ENCODE measurements at places on chromosomes 6 and 20. TPM values are rescaled to one million over a fixed set of nuclear protein-coding genes. Genes with fewer than 3 reads are reported as not detected.
A peak's percentile ranks its signal among the peaks of the same experiment; 100 is the strongest.

Gene CBFA2T2
- 15.2 TPM for total RNA-seq

Gene RUNX2
- 4.9 TPM for total RNA-seq

Gene NKX2-2
- 78.8 TPM for total RNA-seq

Gene TDP2
- total RNA-seq, result 31.4 TPM

Gene GSTA2
- total RNA-seq, result not detected

Gene BPIFA1
- not detected for total RNA-seq

Gene POFUT1
- total RNA-seq, result 55.9 TPM

DNA sequence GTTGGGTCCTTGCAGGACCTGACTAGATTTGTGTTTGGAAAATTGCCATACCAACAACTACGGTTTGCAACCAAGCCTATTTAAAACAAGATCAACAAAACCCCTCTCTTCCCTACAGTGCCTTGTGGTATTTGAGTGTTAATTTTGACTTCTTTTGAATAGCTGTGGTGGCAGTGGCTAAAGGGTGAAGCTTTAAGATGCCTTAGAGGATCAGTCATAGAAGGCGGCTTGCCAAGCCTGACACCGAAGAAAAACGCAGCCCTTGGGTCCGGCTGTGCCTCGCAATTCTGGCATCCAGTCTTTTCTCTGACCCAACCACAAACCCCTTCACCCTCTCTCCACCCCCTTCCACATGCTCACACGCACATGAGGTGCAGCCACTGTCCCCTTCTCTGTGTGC, 32.6 kb downstream of the BMP6 start:
- H3K4me3 ChIP-seq, result no peak overlapping the region
- H3K27ac ChIP-seq, result no peak overlapping the region
- no peaks in the 10 kb centered on the region for H3K4me1 ChIP-seq
- no peaks in the 10 kb centered on the region for H3K27me3 ChIP-seq
- DNase-seq, result no peak
- H3K36me3 ChIP-seq, result no peaks in the 10 kb centered on the region

DNA sequence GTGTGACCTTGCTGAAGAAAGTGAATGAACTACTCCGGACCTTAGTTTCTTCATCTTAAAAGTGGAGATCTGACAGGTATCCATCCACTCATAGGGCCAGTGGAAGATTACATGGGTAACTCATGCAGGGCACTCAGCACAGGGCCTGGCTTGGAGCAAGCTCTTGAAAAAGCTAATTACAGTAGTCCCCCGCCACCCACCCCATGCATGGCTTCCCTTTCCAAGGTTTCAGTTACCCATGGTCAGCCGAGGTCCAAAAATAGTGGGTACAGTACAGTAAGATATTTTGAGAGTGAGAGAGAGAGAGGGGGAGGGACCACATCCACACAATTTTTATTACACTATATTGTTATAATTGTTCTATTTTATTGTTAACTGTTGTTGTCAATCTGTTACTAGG, 7.1 kb upstream of the PMEPA1 start:
- no peaks in the 10 kb centered on the region for H3K36me3 ChIP-seq
- H3K27me3 ChIP-seq, result no peaks in the 10 kb centered on the region
- no peak for DNase-seq
- no peak overlapping the region for H3K4me3 ChIP-seq
- no peak overlapping the region for H3K27ac ChIP-seq

DNA sequence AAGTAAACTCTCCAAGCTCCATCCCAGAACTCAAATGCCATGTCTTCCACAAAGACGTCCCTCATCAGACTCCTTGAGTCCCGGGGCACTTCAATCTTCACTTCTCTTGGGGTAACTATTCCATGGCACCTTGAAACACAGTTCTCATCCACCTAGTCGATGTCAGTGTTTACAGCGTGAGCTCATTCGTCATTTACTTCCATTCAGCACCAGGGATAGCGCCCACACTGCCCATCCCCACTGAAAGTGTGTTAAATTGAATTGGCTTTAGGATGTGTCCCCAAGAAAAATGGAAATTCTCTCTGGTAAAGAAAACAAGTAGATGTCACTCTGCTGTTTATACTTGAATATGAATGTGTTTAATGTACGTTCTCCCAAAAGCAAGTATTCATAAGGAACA, 31.3 kb downstream of the KCNK15 start:
- H3K4me3 ChIP-seq, result no peak overlapping the region
- no peaks in the 10 kb centered on the region for H3K4me1 ChIP-seq
- peaks cover 14% of the 10 kb centered on the region for H3K27me3 ChIP-seq

DNA sequence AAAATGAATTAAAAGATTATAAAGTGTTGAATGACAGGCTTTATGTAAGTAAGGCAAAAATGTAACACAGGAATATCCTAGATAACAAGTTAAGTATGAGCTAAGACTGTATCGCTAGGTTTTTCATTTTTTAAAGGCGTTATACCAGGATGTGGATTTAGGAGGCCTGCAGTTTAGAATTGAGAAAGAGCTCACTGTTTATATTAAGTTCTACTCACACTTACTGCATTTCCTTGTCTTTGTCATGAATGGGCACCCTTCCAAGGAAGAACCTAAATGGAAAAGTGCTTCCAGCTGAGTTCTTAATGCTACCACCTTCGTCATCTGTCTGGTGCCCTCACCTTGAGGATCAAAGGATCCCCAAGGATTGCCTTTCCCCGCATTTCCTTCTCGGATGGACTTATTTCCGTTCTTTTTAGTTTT, 148.7 kb downstream of the SOX4 start:
- peak; percentile 94 for DNase-seq
- H3K27me3 ChIP-seq, result peaks cover 28% of the 10 kb centered on the region

GRCh38 chr6:105045526-105045925, 88.6 kb downstream of the LIN28B start:
- DNase-seq, result no peak
- no peaks in the 10 kb centered on the region for H3K4me1 ChIP-seq
- no peak overlapping the region for H3K27ac ChIP-seq

DNA sequence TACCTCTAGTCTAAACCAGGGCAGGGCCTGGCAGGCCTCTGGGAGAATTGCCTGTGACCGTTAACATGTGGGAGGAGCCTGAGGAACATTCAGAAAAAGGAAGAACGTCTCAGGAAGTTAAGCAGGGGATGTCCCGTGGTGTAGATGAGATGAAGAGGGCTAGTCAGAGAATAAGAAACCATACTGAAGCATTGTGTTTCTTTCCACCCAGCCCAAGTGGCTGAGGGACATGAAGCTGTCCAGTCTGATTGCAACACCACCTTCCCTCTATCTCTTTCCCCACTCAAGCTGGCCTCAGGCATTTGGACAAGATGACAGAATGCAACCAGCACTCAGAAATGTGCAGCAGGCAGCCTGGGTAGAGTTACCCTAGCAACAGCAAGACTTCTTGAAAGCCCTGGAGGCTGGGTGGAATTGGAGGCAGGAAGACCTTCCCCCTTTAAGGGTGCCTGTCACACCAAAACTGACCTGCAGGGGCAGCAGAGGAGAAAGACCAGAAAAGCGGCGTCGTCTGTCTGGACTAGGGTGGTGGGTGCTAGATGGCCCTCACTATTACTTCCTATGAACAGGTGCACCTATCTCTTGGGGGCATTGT, 186.1 kb downstream of the UNC5CL start:
- H3K4me3 ChIP-seq, result no peak overlapping the region
- H3K27ac ChIP-seq, result no peak overlapping the region
- no peaks in the 10 kb centered on the region for H3K36me3 ChIP-seq
- H3K4me1 ChIP-seq, result no peaks in the 10 kb centered on the region
- no peaks in the 10 kb centered on the region for H3K27me3 ChIP-seq

DNA sequence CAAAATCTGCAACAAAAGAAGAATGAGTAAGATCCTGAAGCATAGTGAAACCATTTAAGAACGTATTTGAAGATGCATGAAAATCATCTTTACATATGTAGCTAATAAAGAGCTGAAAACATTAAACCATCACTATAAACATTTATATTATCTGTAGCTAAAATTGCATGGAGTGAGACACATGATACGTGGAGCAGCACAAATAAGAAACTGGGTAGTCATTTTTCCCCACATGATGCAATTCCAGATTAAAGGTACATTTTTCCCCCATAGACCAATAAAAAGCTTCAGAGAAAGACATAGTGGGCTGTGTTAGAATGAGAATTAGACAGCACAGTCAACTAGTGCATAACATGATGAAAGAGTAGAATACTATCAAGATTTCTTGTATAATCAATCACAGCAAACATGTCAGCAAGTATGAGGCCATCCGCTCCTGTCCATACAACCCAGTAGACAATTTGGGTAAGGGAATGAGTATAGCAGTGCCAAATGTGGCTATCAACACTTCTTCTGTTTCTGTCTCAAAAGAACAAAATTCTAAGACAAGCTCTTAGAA, 67.0 kb downstream of the RSPO3 start:
- no peak overlapping the region for H3K27ac ChIP-seq
- H3K4me3 ChIP-seq, result no peak overlapping the region
- DNase-seq, result no peak
- peaks cover 15% of the 10 kb centered on the region for H3K4me1 ChIP-seq
- H3K27me3 ChIP-seq, result no peaks in the 10 kb centered on the region
- no peaks in the 10 kb centered on the region for H3K36me3 ChIP-seq

DNA sequence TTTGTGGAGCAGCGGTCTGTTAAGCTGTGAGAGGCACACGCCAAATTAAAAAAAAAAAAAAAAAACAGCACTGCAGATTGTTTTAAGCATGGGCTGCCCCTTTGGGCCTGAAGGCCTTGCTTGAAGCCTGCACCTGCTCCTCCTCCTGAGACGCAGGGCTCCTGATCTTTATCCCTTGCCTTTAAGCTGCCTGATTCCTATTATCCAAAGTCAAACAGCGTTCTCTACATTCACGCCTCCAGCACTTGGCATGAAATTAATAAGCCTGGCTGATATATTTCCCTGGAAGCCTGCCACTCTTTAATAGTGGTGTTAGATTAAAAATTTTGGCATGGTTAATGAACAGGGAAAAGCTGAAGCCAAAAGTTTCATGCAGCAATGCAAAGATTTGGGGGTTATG, 163.9 kb downstream of the FAXC start:
- no peak for DNase-seq
- no peak overlapping the region for H3K4me3 ChIP-seq
- H3K27me3 ChIP-seq, result no peaks in the 10 kb centered on the region
- no peak overlapping the region for H3K27ac ChIP-seq
- no peaks in the 10 kb centered on the region for H3K36me3 ChIP-seq
- no peaks in the 10 kb centered on the region for H3K4me1 ChIP-seq

GRCh38 chr6:44255105-44255808, 2.1 kb downstream of the SLC35B2 start:
- no peak overlapping the region for H3K27ac ChIP-seq
- peaks cover 52% of the 10 kb centered on the region for H3K36me3 ChIP-seq
- peaks cover 13% of the 10 kb centered on the region for H3K4me1 ChIP-seq
- no peaks in the 10 kb centered on the region for H3K27me3 ChIP-seq
- peak; percentile 30 for DNase-seq

- no peaks in the 10 kb centered on the region for H3K4me1 ChIP-seq
- H3K36me3 ChIP-seq, result no peaks in the 10 kb centered on the region
- DNase-seq, result no peak
- H3K27ac ChIP-seq, result no peak overlapping the region
Observed at GRCh38 chr6:42190554-42191183, 4.1 kb downstream of the GUCA1B start.

DNA sequence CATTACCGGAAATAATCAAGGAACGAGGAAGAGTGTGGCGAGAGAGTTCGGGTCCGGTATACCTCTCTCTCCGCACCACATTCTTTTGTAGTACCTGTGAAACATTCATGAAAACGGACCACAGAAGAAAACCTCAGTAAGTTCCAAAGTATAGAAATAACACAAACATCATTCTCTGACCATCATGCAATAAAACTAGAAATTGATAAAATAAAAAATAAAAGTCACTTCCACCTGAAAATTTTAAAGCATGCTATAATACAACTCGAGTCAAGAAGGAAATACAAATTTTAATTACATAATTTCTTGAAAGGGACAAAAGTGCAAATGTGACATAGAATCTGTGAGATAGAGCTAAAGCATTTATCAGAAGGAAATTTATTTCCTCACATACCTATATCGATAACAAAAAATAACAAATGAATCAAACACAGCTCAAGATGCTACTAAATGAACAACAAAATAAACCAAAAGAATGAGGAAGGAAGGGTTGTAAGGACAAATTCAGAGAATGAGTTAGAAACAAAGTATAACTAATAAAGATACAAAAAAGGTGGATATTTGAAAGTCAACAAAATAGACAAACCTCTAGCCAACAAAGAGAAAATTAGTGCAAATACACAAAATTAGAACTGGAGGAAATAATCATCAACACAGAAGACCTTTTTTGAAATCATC, 84.2 kb downstream of the TRIM27 start:
- H3K4me3 ChIP-seq, result peak overlapping the region; percentile 83
- H3K36me3 ChIP-seq, result no peaks in the 10 kb centered on the region
- no peak overlapping the region for H3K27ac ChIP-seq
- DNase-seq, result no peak

DNA sequence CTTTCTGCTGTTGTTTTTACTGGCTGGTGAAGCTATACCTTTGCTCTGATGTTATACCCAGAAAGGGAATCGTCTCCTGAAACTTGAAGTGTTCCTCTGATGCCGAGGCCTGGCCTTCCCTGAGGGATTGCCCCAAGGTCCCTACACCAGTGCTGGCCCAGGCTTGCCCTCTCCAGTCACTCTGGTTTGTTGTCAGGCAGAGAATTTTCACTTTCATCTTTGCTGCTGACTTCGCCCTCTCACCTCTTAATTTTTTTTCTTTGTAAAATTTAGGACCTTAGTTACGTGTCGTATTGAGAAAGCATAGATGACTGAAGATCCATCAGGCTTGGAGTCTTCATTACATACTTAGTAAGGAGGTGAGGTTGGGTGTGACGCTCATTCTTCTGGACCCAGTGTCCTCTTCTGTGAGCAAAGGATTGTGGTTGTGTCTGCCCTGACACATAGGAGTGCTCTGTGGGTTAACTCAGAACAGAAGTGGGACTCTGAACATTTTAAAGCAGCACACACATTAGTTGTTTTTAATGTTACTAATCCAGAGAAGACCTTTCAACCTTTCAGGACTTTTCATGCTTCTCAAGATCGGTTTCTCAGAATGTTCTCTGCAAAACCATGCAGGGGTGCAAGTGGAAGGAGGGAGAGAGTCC, 45.4 kb downstream of the TULP4 start:
- no peaks in the 10 kb centered on the region for H3K36me3 ChIP-seq
- H3K4me3 ChIP-seq, result no peak overlapping the region

DNA sequence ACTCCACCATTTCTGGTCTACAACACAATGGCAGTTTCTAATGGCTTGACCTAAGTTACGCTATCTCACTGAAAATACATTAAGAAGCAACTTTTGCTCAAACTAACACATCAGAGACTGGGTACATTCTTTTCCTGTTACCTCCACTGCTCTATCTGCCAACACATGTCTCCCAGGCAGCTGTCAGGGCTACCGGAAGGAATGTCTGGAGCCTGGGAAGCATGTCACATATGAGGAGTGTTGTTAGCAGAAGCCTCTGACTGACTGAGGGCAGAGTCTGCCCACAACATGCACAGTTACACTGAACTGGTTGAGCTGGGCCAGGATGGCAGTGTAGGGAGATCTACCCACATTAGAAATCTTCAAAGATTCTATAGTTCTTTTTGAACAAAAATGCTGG, 264.5 kb downstream of the KIF16B start:
- no peaks in the 10 kb centered on the region for H3K27me3 ChIP-seq
- H3K27ac ChIP-seq, result no peak overlapping the region
- DNase-seq, result no peak
